H9 (cell line): ENCODE measurements at places on chromosomes 5 and 9. TPM values are rescaled to one million over a fixed set of nuclear protein-coding genes. Genes with fewer than 3 reads are reported as not detected.

- peaks cover 8% of the 10 kb centered on the region for H3K4me1 ChIP-seq
- H3K36me3 ChIP-seq, result peaks cover 18% of the 10 kb centered on the region; the same call in 2 of the 3 replicates
- H3K27me3 ChIP-seq, result no peaks in the 10 kb centered on the region
- no peak for DNase-seq
- no peak overlapping the region for H3K27ac ChIP-seq
Measured at GRCh38 chr9:69045821-69046220, 10.3 kb downstream of the FXN start.

DNA sequence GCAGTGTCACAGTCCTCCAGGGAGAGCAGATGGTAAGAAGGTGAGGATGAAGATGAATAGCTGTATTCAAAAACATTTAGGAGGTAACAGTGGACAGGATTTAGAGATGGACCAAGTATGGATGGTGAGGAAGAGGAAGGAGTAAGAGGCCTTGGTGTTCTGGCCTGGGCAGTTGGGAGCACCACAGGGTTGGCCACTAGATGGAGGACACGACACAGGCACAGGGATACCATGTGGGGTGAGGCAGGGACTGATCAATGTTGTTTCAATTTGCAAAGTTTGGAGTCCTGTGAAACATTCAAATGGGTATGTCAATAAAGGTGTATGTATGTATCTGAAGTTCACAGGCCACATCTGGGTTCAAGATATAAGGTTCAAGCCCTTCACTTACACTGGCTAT, 141.1 kb upstream of the RASEF start:
- 0 out of 2 replicates have a peak, but pooled peaks cover under 1% of the 10 kb centered on the region for H3K4me1 ChIP-seq
- H3K4me3 ChIP-seq, result no peak overlapping the region
- H3K27me3 ChIP-seq, result no peaks in the 10 kb centered on the region
- no peak for DNase-seq
- H3K27ac ChIP-seq, result no peak overlapping the region

GRCh38 chr5:19866090-19866450, 121.9 kb downstream of the CDH18 start:
- no peaks in the 10 kb centered on the region for H3K4me1 ChIP-seq
- no peak for DNase-seq
- no peaks in the 10 kb centered on the region for H3K27me3 ChIP-seq
- H3K4me3 ChIP-seq, result no peak overlapping the region
- no peaks in the 10 kb centered on the region for H3K36me3 ChIP-seq
- H3K27ac ChIP-seq, result no peak overlapping the region

GRCh38 chr5:85656050-85656449, 961.7 kb upstream of the COX7C start:
- H3K4me1 ChIP-seq, result no peaks in the 10 kb centered on the region
- no peaks in the 10 kb centered on the region for H3K27me3 ChIP-seq
- no peak for DNase-seq
- H3K27ac ChIP-seq, result no peak overlapping the region
- peaks cover 22% of the 10 kb centered on the region for H3K36me3 ChIP-seq

GRCh38 chr5:160060001-160060400, 51.1 kb downstream of the TTC1 start:
- no peaks in the 10 kb centered on the region for H3K4me1 ChIP-seq
- H3K27ac ChIP-seq, result no peak overlapping the region
- H3K27me3 ChIP-seq, result no peaks in the 10 kb centered on the region; the same call in 1 of the 2 replicates

DNA sequence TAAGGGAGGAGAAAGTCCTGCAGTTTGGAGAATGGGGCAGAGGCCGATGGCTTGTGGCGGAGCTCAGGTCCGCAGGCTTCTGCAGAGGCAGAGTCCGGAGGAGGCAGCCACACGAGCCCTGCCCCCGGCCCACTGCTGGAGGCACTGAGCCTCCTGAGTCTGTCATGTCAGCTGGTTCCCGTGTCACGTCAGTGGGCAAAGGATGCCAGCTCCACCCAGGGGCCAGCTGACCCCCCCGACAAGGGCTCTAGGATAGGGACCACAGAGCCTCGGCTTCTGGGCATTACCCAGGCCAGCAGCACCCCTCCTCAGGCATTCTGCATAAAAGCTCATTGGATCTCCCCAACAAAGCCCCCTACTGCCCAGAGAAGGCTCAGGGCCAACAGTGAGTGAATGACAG, 8.5 kb downstream of the SH3PXD2B start:
- DNase-seq, result no peak
- H3K36me3 ChIP-seq, result peaks cover under 1% of the 10 kb centered on the region; the same call in 1 of the 2 replicates
- 0 out of 2 replicates have a peak, but pooled peaks cover 2% of the 10 kb centered on the region for H3K4me1 ChIP-seq

DNA sequence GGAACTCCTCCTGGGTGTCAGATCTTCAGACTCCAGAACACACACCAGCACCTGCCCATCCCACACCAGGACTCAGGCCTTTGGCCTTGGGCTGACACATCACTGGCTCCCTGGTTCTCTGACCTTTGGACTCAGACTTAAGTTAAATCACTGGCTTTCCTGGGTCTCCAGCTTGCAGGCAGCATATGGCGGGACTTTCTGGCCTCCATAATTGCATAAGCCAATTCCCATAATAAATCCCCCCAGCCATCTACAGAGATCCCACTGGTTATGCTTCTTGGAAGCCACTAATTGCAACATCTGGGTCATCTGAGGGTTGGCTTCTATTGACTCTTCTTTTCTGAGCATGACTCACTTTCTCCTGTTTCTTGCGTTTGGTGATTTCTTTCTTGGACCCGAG, 80.3 kb upstream of the SARDH start:
- H3K27me3 ChIP-seq, result no peaks in the 10 kb centered on the region
- no peak overlapping the region for H3K27ac ChIP-seq
- H3K4me3 ChIP-seq, result no peak overlapping the region
- no peak for DNase-seq
- peaks cover 11% of the 10 kb centered on the region for H3K36me3 ChIP-seq
- no peaks in the 10 kb centered on the region for H3K4me1 ChIP-seq

DNA sequence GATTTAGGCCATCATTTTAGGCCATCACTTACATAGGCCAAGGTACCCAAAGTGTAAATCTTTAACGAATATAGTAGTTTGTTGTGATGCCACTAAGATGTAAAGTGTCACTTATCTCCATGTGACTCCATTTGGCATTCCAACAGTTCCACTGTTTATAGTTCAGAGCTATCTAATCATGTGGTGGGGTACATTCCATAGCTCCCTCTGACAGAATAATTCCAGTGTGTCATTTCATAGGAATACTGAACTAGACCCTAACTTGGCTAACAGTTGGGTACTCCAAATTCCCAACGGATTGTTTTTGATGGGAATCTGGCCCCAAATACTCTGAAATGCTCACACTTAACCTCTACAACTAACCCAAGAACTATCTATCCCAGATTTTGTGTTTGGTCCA, 76.7 kb upstream of the FST start:
- H3K4me1 ChIP-seq, result no peaks in the 10 kb centered on the region
- DNase-seq, result no peak
- no peaks in the 10 kb centered on the region for H3K36me3 ChIP-seq
- no peak overlapping the region for H3K27ac ChIP-seq
- H3K4me3 ChIP-seq, result no peak overlapping the region
- H3K27me3 ChIP-seq, result no peaks in the 10 kb centered on the region

- peak overlapping the region; percentile 10 for H3K27ac ChIP-seq
- peaks cover 18% of the 10 kb centered on the region for H3K4me1 ChIP-seq
- peaks cover 14% of the 10 kb centered on the region for H3K36me3 ChIP-seq
- DNase-seq, result peak; percentile 68
- H3K4me3 ChIP-seq, result peak overlapping the region; percentile 98
Measured at GRCh38 chr9:131395157-131396098, 1.5 kb downstream of the PRRC2B start.

- no peaks in the 10 kb centered on the region for H3K4me1 ChIP-seq
- peak; percentile 34 for DNase-seq
- no peaks in the 10 kb centered on the region for H3K36me3 ChIP-seq
- H3K27ac ChIP-seq, result no peak overlapping the region
- no peaks in the 10 kb centered on the region for H3K27me3 ChIP-seq
- no peak overlapping the region for H3K4me3 ChIP-seq
Measured at GRCh38 chr5:127216898-127217675, 73.5 kb upstream of the MEGF10 start.

DNA sequence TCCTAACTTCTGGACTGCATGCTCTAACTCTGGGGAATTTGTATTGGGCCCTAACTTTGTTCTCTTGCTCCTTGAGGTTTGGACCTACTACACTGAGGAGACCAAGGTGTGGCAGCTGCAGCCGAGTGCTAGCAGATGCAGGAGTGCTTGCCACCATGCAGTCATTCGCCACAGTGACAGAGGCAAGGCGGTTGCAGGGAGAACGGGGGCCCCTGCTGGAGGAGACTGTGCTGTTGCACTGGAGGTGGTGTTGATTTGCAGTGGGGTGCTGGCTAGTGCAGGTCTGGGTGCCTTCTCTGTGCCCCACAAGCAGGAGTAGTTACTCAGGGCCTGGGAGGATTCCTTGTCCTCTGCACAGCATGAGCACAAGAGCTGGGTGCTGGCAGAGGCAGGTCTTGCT, 22.4 kb upstream of the DIRAS2 start:
- H3K27me3 ChIP-seq, result no peaks in the 10 kb centered on the region
- peak; percentile 70 for DNase-seq
- no peak overlapping the region for H3K27ac ChIP-seq
- H3K4me1 ChIP-seq, result no peaks in the 10 kb centered on the region
- no peak overlapping the region for H3K4me3 ChIP-seq
- no peaks in the 10 kb centered on the region for H3K36me3 ChIP-seq

GRCh38 chr5:97085459-97086181, 56.8 kb downstream of the LIX1 start:
- DNase-seq, result no peak
- no peaks in the 10 kb centered on the region for H3K4me1 ChIP-seq
- H3K4me3 ChIP-seq, result no peak overlapping the region
- H3K27me3 ChIP-seq, result no peaks in the 10 kb centered on the region
- no peak overlapping the region for H3K27ac ChIP-seq
- peaks cover 20% of the 10 kb centered on the region for H3K36me3 ChIP-seq

DNA sequence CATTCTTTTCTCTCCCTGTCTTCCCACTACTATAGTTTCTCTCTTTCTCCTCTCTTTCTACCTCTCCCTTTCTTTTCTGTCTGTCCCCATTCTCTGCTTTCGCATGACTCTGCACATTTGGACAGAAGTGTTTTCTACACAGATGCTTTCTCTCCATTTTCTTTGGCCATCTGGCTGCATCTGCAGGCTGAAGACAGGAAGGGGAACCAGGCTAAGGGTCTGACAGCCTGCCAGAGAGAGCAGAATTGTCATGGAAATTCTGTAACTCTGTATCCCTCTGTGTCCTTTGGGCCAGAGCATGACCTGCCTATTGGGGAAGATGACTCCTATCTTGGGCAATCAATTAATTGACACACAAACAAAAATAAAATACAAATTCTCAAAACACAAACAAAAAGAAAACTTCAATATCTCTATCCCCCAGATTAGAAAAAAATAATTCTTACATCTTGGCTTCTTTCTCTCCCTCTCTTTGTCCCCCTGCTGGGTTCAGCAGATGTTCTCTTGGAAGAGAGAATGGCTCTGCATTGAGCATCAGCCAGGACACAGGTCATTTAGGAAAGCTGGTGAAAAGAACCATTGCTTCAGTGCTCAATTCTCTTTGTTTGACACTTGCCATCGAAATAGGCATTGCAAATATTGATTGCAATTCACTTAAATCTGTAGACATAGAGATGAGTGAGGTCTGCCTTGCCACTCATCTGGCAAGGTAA, 415.9 kb upstream of the KLF4 start:
- H3K27ac ChIP-seq, result no peak overlapping the region
- H3K4me1 ChIP-seq, result no peaks in the 10 kb centered on the region
- H3K4me3 ChIP-seq, result no peak overlapping the region
- H3K27me3 ChIP-seq, result no peaks in the 10 kb centered on the region

GRCh38 chr5:151005187-151005949, 15.0 kb upstream of the GPX3 start:
- H3K27ac ChIP-seq, result no peak overlapping the region
- H3K27me3 ChIP-seq, result no peaks in the 10 kb centered on the region
- no peak overlapping the region for H3K4me3 ChIP-seq
- no peak for DNase-seq

DNA sequence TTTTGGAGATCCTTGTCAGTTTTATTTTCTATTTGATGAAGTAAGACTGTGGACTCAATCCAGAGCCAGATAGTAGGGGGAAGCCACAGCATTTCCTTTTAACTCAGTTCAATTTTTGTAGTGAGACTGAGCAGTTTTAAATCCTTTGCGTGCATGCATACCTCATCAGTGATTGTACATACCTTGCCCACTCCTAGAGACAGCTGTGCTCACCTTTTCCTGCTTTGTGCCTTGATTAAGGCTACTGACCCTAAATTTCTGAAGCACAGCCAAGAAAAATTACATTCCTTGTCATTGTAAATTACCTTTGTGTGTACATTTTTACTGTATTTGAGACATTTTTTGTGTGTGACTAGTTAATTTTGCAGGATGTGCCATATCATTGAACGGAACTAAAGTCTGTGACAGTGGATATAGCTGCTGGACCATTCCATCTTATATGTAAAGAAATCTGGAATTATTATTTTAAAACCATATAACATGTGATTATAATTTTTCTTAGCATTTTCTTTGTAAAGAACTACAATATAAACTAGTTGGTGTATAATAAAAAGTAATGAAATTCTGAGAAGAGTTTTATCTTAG, 17.8 kb downstream of the DIMT1 start:
- H3K27ac ChIP-seq, result no peak overlapping the region
- H3K27me3 ChIP-seq, result no peaks in the 10 kb centered on the region
- H3K4me1 ChIP-seq, result no peaks in the 10 kb centered on the region
- peaks cover 68% of the 10 kb centered on the region for H3K36me3 ChIP-seq

DNA sequence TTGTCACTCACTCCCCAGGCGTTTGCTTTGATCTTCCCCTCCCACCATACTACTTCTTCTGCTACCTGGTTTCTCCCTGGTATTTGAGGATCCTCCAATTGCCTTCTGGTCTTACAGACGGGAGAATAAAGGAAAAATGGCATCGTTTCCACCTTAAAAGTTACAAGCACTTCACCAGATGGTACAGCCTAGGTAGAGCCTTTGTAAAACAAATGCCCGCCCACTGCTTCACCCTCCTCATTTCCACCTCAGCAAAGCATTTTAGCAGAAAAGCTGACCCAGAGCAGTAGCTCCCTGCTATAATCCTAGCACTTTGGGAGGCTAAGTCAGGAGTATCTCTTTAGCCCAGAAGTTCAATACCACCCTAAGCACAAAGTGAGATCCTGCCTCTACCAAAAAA, 5.1 kb upstream of the ANXA2R start:
- DNase-seq, result peak; percentile 46
- no peaks in the 10 kb centered on the region for H3K36me3 ChIP-seq
- peak overlapping the region; percentile 71 for H3K4me3 ChIP-seq
- no peak overlapping the region for H3K27ac ChIP-seq
- H3K4me1 ChIP-seq, result peaks cover 7% of the 10 kb centered on the region
- peaks cover 48% of the 10 kb centered on the region for H3K27me3 ChIP-seq

- peak; percentile 65 for DNase-seq
- no peaks in the 10 kb centered on the region for H3K4me1 ChIP-seq
- no peaks in the 10 kb centered on the region for H3K27me3 ChIP-seq
- H3K4me3 ChIP-seq, result no peak overlapping the region
Measured at GRCh38 chr9:2093920-2094597, 78.9 kb downstream of the SMARCA2 start.

GRCh38 chr5:65926893-65927292, 518 bp downstream of the ERBIN start:
- no peak for DNase-seq
- peak overlapping the region; percentile 85 for H3K4me3 ChIP-seq
- peaks cover 2% of the 10 kb centered on the region; the same call in 1 of the 2 replicates for H3K27me3 ChIP-seq
- H3K4me1 ChIP-seq, result peaks cover 2% of the 10 kb centered on the region; the same call in 1 of the 2 replicates
- H3K27ac ChIP-seq, result peak overlapping the region; percentile 76
- peaks cover 4% of the 10 kb centered on the region; the same call in 1 of the 2 replicates for H3K36me3 ChIP-seq

The FBXW2 gene
- total RNA-seq, result 60.9 and 62.1 TPM in 2 replicates

The CDKN2B-AS1 gene
- not detected in 2 replicates for total RNA-seq

The BAAT gene
- 0.09 and 0.15 TPM in 2 replicates for total RNA-seq

The IGFBPL1 gene
- 37.7 and 37.9 TPM in 2 replicates for total RNA-seq

The HTR1A gene
- 0.55 and 0.79 TPM in 2 replicates for total RNA-seq

The RASGEF1C gene
- 0.83 and 0.90 TPM in 2 replicates for total RNA-seq

The RFESD gene
- total RNA-seq, result 1.7 and 2.6 TPM in 2 replicates

The FBP2 gene
- not detected in 2 replicates for total RNA-seq

The STKLD1 gene
- total RNA-seq, result 0.57 TPM in 1 of 2 replicates, not detected in the other

The BARHL1 gene
- total RNA-seq, result not detected in 2 replicates

The IFNW1 gene
- total RNA-seq, result not detected in 2 replicates

The KIAA0825 gene
- total RNA-seq, result 1.8 and 1.9 TPM in 2 replicates

The UGT3A2 gene
- 13.4 and 13.7 TPM in 2 replicates for total RNA-seq
